Hematopoietic multipotent progenitor cell treated with erythropoietin and hydrocortisone succinate and interleukin-3 and kit ligand, for 8 days (in vitro differentiated cells): ENCODE measurements at places on chromosomes 3 and 15.

DNA sequence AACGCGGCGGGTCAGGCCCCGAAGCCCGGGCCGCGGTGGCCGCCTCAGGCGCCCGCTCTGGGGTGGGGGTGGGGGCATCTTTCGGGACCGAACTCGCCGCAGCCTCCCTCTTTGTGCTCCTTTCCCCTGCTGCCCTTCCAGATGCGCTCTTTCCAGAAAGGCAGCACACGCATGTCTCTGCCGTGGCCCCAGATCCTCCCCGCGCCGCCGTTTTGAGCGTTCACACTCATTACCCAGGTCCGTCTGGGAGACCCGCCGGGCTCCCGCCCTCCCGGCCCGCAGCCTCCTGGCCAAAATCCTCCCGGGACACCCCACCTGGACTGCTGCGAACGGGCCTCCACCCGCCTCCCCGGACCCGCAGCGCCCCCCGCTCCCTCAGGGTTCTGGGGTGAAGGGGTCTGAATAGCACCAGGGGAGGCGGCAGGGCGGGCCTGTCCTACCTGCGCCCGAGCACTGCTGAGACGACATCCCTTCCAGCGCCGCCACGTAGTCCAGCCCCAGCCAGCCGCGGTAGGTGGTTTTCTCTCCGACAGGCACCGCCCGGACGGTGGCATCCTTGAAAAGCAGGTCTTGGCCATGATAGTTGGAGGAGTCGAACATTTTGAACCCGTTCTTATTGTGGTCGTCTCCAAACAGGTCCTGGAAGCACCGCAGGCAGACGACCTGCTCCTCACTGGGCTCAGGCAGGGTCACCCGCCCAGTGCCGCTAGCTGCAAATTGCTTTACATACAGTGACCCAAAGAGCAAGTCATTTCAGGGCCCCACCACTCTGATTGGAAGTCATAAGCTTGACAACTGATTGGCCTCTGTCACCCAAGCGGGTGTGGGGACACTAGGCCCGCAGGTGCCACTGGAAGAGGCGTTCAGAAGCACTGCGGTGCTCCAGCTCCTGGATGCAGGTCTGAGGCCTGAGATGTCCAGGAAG is 25.9 kb downstream of the MELTF start:
- peak; percentile 36 for DNase-seq

GRCh38 chr3:188959013-188959412 is 212.8 kb upstream of the TPRG1 start:
- no peak for DNase-seq

GRCh38 chr3:49658711-49659110 is 15.4 kb upstream of the APEH start:
- DNase-seq = no peak

DNA sequence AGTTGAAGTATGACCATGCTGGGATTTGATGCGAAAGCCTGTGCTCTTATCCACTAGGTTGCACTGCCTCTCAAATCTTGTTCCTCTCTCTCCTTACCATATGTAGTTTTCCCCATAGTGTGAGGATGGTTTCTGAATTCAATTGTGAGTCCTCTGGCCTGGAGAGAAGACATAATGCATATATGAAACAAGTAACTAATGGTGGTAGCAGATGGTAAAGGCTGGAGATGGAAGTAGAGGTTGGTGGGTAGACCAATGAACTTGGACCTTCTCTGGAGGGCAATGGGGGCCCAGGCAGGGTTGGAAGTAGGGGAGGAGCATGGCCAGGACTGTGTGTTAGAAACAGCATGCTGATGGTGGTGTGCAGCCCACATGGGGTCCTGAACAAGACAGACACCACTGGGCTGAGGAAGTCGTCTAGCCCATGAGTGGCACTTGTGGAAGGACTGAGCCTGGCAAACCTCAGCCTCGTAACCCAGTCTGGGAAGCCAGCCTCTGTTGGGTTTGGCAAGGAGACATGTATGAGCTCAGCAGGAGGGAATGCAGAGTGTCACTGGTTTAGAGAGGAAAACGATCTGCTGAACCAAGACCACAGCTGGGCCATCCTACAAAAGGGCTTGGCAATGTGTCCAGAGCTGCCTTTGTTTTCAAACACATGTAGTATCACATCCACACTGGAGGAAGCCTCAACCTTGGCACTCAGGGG is 18.5 kb upstream of the LMCD1 start:
- DNase-seq = no peak

DNA sequence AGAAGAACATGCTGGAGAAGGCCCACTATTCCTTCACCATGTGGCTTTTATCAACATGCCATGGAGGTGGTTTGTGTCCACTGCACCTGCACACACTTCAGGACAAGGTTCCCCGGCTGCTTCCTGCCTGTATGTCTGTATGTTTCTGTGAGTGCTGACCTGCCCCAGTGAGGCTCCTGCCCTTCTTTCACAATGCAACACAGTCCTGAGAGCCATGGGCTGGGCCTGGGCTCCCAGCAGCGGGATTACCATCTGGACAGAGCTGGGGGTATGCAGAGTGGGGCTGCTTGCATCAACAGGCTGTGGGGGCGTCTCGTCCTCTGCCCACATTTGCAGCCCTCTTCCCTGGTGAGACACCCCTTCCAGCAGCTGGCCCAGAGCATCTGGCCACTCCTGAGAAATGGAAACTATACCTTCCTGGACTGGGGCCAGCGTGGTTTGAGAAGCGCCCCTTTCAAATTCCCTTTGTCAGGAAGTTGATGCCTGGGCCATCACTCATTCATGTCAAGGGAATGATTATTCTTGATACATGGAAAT is 29.3 kb upstream of the C15orf39 start:
- no peak for DNase-seq

DNA sequence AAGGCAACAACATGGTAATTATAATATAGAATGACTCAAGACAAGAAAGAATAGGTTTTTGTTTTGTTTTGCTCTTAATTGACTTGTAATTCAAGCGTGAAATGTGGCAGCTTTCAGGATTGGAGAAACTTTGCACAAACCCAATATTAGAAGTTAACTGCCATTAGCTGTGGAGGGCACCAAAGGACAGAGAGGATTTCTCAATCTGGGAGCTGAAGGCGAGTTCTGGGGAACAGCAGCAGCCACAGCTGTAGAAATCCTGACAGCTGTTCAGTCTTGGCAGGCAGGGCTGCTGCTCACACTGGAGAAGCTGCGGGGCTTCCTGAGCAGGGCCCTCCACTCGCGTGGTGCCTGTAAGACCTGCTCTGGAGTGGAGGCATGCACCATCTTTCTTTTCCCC is 182.2 kb upstream of the IL12A start:
- DNase-seq = no peak
